ENCODE measurements at places on chromosomes 6 and 20. TPM values are rescaled to one million over a fixed set of nuclear protein-coding genes. Genes with fewer than 3 reads are reported as not detected.

Gene BCL2L1
- 50.5 TPM for total RNA-seq

Gene GSTA3
- not detected for total RNA-seq

Gene SLC22A23
- total RNA-seq: 3.0 TPM

Gene PACSIN1
- 0.09 TPM for total RNA-seq

Gene UNC5CL
- total RNA-seq: 0.12 TPM
